ENCODE measurements at places on chromosomes 1 and 21.

- peak; percentile 90 for DNase-seq
These were observed 1.1 kb downstream of the STMN1 start for GRCh38 chr1:25904943-25905679.

DNA sequence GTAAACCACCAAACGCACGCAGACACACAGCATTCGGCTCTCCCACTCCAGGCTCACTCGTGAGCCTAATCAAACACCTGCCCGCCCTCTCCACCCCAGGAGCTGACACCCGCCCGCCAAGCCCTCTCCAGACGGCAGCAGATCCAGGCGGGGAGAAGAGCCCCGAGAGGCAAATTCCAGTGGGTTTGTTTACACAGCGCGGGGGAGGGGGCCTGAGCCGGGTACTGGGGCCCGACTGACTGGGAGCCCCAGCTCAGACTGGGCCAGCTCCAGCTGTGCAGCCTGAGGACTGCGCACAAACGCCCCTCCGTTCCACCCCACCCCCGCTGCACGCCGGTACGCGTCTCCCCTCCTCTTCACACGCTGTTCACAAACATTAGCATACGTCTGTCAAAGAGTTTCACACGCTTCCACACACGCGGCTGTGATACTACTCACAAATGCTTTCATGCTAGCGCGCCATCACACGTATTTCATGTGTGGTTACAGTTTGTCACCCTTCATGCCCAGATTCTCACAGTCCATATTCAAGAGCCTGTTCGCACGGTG is 1.0 kb upstream of the EFNA1 start:
- peak; percentile 36 for DNase-seq

GRCh38 chr1:76835203-76835602 is 32.1 kb upstream of the ST6GALNAC5 start:
- no peak for DNase-seq

GRCh38 chr1:181992072-181992471 is 69.4 kb downstream of the ZNF648 start:
- DNase-seq = no peak

DNA sequence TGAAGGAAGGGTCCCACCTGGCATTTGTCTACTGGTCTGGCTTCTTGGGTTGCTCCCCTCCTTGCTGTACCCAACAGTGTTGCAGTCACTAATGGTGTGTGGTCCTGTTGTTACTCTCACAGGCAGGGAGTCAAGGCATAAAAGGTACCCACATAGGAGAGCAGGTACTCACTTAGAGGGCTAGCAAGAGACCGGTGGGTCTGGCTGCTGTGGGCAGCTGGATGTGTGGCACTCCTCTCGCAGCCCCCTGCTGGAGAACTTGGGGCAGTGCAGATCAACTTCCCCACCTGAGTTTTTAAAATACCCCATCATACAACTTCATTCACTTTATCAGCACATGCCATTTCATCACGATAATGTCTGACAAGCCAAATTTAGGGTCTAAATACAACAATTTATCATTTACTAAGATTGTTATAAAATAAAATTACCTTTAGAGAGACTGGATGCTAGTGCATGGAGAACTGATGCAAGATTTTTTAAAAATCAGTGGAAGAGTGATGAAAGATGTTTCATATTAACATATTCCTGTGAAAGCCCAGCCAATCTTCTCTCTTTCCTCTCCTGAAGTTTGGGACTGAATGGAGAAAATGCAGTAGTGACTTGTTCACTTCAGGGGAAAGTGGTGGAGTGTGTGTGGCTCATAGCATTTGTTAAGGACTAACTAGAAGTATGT is 42.8 kb downstream of the ACP6 start:
- DNase-seq = peak; percentile 60

DNA sequence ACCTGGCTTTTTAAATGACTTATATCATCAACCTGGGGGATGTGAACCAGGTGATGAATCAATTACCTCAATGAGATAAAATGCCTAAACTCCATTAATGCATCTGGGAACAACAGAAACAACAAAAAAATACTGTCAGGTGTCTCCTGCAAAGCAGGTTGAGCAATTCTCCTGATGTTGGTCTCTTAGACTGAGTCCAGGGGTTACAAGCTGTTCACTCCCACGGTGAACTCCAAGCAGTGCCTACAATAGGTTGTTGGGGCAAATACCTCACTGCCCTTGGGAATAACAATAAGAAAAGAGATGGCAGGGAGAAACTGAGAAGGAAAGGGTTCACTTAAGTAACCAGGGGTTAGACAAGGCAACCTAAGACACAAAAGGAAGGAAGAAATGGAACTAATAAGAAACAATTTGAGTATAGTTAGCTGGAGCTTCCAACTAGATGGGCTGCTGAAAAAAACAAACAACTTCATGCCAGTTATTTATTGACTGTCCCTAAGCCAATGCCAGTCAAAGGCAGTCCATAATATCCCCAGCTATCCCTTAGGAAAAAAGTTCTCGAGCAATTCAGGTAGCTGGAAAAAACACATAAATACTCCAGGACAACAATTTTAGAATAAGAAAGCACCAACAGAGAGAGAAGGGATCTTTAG is 97.6 kb upstream of the MAGI3 start:
- DNase-seq = no peak

GRCh38 chr1:36966242-36966641 is 68.1 kb downstream of the GRIK3 start:
- DNase-seq = no peak

Measured in activated T-cell treated with anti-CD3 and anti-CD28 coated beads, Interleukin-2, amount 50 U/mL, for 1 hour (primary cell).